ENCODE measurements at places on chromosomes 2 and 18.

GRCh38 chr2:176496761-176497160 lies 227.5 kb downstream of the MTX2 start:
- no peak for DNase-seq

- DNase-seq: no peak
Observed at GRCh38 chr2:54348646-54349045, 92.6 kb upstream of the TSPYL6 start.

DNA sequence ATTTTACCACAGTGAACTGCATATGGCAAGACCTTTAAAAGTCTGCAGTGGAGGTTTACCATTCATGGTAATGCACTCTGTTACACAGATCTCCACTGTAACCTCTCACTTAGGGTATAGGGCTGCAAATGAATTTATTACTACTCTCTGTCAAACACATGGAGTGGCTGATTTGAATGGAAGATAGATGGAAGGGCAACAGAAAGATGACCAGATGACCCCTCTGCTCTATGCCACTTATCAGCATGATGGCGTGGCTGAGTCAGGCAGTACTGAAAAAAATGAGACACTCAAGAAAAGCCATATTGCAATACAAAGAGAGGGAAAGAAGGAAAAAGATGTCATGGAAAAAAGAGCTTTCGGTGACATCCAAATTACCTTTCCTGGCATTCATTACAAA lies 72.3 kb downstream of the ABCA12 start:
- DNase-seq: no peak

GRCh38 chr2:188576651-188577050 lies 285.0 kb downstream of the GULP1 start:
- DNase-seq: no peak

DNA sequence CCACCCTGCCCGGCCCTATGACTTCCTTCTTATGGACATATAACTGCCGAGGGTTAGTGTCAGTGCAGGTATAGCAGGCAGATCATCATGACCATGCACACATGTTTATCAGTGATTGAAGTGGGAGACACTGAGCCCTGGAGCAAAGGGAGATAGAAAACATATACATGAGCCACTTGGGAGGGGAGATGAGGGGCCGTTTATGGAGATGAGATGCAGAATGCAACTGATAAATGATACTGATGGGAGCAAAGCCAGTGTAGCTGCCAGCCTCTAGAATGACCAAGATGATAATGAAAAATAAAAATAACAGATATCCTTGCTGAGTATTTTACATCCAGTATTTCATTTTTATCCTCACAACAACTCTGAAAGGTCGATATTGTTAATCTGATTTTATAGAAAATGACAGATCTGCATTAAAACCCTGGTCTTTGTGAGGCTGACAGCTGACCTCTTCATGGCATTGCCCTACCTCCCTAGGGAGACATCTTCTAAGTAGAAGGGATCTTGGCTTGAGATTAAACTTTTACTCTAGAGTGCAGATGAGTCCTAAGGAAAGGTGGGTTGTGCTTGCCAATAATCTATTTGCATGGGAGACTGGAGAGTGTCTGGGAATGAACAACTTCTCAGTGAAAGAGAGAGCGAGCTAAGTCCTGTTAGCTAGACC lies 178.4 kb upstream of the LHCGR start:
- no peak for DNase-seq

- DNase-seq: no peak
Observed at GRCh38 chr2:224416656-224417360, 14.9 kb upstream of the FAM124B start.
